ENCODE measurements at places on chromosomes 6 and 20.

- no peak for DNase-seq
These were observed 167.4 kb downstream of the QRSL1 start for GRCh38 chr6:106796781-106797180.

DNA sequence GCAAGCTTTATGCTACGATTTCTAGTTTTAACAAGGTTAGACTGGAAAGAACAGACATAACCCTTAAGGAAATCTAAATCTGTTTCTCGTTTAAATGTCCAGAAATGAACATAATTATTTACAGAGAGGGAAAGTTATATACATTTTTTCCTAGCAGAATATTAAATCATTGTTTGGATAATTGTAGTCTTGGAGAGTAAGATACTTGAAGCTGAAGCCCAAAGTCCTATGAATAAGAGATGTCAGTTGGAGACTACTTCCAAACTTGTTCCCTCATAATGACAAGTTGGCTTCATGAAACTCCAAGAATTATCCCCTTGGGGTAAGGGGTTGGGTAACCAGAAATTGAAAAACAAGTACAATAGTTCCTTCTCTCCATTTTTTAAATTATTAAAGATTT is 911.1 kb upstream of the MAN1A1 start:
- DNase-seq, result no peak

DNA sequence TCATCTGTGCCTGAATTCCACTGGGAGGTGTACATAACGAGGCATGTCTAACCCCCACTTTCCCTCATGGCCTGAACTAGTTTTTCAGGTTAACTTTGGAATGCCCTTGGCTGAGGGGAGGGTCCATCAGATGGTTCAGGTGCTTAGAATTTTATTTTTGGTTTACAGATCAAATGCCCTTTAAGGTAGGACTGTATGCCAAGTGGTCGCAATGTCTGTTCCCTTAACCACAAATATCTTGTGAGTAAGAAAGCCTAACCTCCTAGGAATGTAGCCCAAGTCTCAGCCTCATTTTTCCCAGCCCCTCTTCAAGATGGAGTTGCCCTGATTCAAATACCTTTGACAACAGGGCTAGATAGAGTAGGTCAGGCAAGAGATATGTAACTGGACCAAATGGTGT is 78.4 kb downstream of the RNASET2 start:
- DNase-seq, result no peak

- no peak for DNase-seq
These were observed 11.3 kb upstream of the MAPRE1 start for GRCh38 chr20:32808438-32808837.

- peak; percentile 48 for DNase-seq
These were observed 13.8 kb upstream of the GTF3C6 start for GRCh38 chr6:110944681-110945151.

GRCh38 chr6:124008000-124008987 is 204.6 kb downstream of the NKAIN2 start:
- no peak for DNase-seq

- DNase-seq, result no peak
These were observed 68.0 kb upstream of the NXT1 start for GRCh38 chr20:23282546-23282945.

- DNase-seq, result no peak
These were observed 8.4 kb downstream of the STXBP5 start for GRCh38 chr6:147212622-147213021.

GRCh38 chr6:75611702-75612375 is 10.2 kb downstream of the SENP6 start:
- DNase-seq, result no peak

DNA sequence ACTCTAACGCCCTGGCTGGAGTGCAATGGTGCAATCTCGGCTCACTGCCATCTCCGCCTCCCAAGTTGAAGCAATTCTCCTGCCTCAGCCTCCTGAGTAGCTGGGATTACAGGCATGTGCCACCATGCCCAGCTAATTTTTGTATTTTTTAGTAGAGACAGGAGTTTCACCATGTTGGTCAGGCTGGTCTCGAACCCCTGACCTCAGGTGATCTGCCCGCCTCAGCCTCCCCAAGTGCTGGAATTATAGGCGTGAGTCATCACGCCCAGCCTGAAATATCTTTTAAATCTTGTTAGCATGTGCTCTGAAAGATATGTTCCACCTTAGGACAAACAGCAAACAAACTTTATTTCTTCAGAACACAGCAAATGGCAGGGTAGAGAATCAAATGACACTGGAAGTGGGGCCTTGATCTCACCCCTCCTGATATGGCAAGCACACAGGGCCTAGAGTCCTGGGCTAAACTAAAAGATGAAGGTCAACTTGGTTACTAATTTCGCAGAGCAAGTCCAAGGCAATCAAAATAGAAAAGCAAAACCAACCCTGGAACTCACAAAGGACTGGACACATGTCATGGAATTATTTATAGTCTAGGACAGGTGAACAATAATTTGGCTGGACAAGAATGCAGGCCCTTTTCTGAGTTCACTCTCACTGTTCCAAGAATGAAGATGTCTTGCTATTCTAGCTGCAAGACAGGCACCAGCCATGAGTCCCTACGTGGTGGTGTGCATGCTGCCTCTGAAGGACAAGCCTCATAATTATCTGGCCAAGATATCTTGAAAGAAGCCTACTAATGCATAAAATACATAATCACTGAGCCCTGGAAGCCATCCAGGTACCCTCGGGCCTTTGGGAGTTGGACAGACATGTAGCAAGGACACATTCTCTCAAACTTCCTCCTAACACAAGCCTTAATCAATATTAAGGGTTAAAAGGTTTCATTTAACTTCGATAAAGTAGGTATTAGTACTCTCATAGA is 35.6 kb downstream of the B4GALT5 start:
- no peak for DNase-seq

GRCh38 chr6:30258204-30258603 is 45.0 kb upstream of the TRIM26 start:
- no peak for DNase-seq

DNA sequence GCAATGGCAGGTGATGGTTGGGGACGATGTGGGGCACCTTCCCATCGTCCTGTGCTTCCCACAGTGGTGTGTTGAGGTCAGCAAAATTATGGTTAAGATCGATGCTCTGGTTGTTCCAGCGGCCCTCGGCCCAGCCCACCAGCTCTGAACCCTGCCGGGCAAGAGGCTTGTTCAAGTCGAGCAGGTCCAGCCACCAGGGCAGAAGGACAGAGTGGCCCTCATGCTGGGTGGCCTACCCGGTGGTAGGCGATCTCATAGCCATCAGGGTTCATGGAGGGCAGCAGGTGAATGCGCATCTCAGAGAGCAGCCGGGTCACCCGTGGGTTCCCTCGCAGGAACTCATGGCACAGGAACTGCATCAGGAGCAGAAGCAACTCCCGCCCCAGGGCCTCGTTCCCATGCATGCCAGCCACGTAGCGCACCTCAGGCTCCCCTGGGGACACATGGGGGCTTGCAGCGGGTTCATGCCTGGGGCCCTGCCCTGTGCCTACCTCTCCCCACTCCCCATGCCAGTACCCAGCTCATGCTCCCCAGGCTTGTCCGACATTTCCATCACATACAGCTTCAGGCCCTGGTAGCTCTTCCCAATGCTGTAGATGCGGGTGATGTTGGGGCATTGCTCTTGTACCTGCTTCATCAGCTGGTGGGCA is 4.3 kb downstream of the CPXM1 start:
- no peak for DNase-seq

DNA sequence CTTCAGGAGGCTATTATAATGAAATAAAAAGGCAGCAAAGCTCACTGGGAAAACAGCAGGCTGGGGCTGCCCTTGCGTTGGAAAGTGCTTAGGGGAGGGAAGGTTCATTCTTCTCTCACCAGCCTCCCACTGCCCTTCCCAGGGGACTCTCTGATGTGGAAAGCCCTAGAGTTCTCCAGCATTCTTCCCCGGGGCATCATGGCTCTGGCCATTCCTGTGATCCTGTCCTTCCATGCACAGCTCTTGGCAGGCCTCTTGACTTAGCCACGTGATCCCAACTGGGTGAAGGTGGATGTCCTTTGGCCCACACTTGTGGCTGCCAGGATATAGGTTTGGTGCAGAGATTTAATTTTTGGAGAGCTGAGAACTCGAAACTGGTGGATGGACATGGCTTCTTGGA is 58.0 kb upstream of the ZNF831 start:
- no peak for DNase-seq

DNA sequence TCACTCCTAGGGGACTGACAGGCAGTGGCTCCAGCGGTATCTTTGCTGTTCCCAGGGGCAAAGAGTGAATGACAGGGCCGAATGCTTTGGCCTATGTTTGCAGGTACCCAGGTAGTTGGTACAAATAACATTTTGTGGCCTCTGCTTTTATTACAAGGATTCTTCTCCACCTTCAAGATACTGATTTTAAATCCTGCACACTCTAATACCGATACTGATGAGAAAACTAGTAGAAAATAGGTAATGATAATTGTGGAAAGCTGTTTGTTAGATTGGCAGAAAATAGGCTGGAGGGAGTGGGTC is 772 bp downstream of the HINT3 start:
- no peak for DNase-seq

- no peak for DNase-seq
These were observed 51.3 kb downstream of the PTPN1 start for GRCh38 chr20:50561379-50562078.

Data from CD4-positive, alpha-beta T cell treated with Interferon gamma for 1 hour (primary cell).